Putamen (tissue), 1 donor: ENCODE measurements at places on chromosomes 5 and 9.

DNA sequence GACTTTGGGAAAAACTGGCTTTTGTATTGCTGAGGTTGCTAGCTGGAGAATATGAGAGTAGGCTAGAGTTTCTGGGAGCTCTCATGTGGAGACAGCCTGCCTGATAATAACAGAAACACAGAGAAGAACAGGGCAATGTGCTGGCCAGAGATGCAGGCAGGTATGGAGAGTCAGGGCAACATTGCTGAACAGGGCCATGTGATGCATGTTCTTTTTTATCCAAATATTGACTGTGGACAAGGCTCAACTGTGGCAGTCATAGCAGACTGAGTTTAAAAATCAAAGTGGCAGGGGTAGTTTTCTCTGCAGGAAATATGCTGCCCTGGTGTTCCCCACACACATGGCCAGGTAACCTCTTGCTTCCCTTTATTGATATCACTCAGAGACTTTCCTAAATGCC is 381.1 kb downstream of the RASEF start:
- DNase-seq: no peak

GRCh38 chr5:35804201-35804653 is 52.5 kb upstream of the IL7R start:
- DNase-seq: peak; percentile 34

DNA sequence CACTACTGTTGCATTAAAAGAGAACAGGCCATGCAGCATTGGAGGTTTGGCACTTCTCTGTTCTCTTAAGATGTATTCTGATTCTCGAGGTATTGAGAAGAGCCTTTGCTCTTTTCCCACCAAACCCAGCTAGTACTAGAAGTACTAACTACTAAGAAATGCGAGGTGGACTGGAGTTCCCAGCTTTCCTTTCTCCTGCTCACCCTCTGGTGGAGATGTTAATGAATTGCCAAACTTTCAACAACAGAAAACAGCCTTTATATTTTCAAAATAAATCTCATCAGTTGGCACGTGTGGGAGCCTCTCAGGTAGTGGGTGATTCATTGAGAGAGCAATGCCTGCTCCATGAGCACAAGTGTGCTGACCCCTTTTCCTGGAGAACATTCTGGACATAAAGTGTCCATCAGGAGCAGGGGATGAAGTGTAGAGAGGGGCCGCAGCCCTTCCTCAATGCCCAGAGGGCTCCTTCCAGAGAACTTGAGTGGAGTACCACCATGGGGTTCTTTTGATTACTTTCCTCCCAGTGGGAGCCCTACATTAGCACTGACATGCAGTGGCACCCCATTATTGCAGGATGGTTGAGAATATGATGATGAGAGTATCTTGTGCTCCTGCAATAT is 45.7 kb downstream of the TMEM174 start:
- DNase-seq: no peak

DNA sequence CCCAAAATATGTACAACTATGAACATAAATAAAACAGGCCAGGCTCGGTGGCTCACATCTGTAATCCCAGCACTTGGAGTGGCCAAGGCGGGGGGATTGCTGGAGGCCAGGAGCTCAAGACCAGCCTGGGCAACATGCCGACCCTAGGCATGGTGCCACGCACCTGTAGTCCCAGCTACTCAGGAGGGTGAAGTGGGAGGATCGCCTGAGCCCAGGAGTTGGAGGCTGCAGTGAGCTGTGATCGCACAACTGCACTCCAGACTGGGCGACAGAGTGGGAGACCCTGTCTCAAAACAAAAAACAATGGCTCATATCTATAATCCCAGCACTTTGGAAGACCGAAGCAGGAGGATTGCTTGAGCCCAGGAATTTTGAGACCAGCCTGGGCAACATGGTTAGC is 1.5 kb downstream of the HAUS6 start:
- no peak for DNase-seq

DNA sequence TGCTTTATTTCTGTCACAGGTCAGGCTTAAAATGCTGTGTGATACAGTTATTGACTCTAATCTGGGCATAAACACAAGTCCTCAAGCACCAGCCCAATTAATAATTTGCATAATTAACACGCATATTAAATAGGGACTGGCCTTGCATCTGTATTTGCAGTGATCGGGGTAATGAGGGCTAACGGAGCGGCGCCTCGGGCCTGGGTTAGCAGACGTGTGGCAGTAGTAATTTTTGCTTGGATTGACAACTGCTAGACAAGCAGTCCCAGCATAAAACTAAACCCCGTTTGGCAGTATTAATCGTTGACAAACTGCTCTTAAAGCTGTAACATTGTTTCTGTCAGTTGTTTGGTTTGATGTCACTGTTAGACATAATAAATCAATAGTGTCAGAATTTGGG is 109.2 kb downstream of the PBX3 start:
- DNase-seq: no peak

GRCh38 chr9:33287087-33287490 is 3.2 kb upstream of the NFX1 start:
- peak; percentile 69 for DNase-seq

DNA sequence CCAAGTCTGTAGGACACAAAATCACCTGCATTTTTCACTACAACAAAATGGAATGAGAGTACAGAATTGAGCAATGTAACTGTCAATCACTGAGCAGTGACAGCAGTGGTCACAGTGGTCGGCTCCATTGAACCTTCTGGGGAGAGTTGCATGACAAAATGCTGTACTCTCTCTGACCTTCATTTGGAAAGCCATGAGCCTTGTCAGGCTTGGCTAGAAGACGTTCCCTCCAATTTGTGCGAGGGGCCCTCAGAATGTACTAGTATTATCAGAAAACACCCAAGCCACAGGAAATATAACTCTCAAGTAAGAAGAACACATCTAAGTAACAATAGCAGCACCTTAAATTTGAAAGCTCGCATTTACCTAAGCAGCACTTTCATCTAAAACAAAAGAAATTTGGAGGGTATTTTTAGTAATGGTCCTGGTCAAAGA is 425.6 kb upstream of the MEF2C start:
- DNase-seq: no peak

DNA sequence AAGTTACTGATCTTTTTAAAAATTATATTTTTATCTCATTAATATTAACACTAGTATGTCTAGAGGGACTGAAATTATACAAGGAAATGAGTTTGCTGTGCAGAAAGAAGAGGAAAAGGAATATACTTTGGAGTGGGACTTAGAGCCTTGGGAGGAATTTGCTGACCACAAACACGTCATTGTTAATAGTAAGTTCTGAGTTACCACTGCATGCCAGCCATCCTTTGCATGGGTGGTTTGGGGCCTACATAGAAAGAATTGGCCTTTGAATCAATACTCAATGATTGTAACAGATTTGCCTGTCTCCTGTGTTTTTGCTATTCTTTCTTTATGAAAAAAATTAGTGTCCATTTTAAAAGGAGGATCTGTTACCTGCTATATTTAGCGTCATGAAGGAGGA is 232.6 kb upstream of the TNC start:
- DNase-seq: no peak

DNA sequence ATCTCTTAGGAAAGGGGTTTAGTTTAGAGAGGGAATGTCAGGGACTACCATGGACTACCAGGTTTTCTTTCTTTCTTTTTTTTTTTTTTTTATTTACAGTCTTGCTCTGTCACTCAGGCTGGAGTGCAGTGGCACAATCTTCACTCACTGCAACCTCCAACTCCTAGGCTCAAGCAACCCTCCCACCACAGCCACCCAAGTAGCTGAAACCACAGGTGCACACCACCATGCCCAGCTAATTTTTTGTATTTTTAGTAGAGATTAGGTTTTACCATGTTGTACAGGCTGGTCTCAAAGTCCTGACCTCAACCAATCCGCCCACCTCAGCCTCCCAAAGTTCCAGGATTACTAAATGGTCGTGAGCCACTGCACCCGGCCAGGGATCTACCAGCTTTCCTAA is 572.7 kb downstream of the CAAP1 start:
- DNase-seq: no peak

GRCh38 chr9:128629136-128629535 is 27.5 kb downstream of the DYNC2I2 start:
- no peak for DNase-seq

- no peak for DNase-seq
Observed at GRCh38 chr9:75911390-75911789, 20.9 kb downstream of the PCSK5 start.

- no peak for DNase-seq
Observed at GRCh38 chr5:124054564-124054963, 542.6 kb downstream of the CSNK1G3 start.

DNA sequence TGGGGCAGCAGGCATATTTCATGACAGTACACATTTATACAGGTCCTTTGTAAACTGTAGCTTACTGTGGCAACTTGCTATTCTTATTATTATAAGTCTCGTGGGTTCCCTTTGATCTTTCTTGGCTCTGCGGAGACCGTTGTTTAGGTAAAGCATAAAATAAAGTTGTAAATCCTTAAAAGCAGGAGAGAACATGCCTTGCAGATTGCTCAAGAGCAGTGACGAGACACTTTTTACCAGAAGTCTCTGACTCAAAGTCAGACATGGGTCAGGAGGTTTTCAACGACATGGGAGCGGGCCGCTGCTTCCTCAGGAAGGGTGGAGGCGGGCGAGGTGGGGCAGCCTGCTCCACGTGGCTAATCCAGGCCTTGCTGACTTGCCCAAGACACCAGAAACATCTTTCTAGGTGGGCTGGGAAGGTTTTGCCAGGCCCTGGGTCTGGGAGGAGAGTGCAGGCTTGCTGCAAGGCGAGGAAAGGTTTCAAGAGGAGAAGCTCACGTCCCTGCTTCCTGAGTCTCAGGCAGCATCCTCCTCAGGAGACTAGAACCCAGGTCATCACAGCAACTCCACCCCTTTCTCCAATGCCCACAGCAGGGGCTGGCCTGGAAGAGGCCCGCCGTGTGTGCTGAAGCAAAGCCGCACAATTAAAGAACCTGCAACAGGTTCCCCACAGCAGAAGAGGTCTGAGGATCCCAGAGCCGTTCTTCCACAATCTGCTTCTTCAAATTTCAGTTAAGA is 6.5 kb downstream of the TBC1D2 start:
- no peak for DNase-seq

DNA sequence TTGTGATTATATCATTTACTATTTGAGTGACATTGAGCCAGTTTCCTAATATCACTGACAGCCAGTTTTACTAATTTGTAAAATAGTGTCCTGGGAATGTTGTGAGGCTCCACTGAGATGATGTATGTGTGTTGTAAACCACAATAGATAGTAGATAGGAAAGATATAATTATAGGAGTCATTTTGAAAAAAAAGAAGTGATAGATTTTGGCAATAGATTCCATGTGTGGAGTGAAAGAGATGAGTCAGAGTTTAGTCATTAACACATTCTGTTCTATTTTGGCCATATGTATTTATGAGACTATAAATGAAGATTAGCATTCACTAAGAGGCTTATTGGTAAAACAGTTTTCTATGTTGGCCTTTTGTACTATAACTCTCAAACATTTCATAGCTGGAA is 388.2 kb downstream of the FAM170A start:
- DNase-seq: no peak
